ENCODE measurements at places on chromosomes 16 and 17.

GRCh38 chr17:35241520-35241919 lies 1.4 kb upstream of the SLFN5 start:
- DNase-seq: peak; percentile 14

- DNase-seq: no peak
These were observed 12.1 kb upstream of the EDC4 start for GRCh38 chr16:67860589-67861398.

- no peak for DNase-seq
These were observed 38.0 kb upstream of the FOXF1 start for GRCh38 chr16:86472366-86472765.

GRCh38 chr16:9706217-9706836 lies 475.9 kb downstream of the GRIN2A start:
- no peak for DNase-seq

DNA sequence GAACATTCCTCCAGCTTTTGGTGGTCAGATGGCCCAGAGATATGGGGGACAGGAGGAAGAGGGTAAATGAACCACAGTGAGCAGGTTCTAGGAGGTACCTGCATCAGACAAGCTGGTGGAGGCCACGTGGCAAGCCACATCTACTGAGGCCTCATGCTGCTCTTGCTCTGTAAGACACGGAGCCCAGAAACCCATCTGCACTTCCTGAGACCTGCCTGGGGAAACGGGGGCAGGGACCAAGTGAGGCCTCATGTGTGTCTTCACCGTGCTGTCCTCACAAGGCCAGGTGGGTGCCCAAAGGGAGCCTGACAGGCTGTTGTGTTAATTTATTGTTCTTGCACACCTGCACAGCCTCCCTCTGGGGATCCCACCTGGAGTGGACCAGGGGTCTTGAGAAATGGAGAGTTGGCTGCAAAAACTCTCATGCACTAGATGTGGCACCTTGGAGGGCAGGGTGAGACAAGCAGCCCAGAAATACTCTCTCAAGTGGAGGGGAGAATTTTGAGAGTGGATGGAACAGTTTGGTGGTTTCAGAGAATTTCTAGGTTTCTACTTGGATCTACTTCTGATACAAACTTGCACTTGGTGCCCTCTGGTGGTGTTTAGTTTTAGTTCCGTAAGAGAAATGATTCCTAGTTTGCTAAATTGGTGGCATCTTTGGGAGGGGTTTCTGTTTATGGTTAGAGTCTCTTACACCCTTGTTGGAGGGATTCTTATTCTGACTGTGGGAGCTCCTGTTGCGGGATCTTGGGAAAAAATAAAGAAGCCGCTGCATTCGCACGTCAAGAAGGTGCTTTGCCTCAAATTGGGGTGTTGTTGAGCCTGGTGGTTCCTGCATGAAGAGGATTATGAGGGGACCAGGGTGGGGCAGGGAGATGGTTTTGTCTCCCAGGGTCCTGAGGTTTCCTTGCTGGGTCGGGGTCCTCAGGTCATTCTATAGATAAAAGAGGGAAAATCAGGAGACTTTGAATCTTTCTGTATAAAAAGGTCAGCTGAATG lies 47.5 kb downstream of the SLC6A2 start:
- DNase-seq: no peak

DNA sequence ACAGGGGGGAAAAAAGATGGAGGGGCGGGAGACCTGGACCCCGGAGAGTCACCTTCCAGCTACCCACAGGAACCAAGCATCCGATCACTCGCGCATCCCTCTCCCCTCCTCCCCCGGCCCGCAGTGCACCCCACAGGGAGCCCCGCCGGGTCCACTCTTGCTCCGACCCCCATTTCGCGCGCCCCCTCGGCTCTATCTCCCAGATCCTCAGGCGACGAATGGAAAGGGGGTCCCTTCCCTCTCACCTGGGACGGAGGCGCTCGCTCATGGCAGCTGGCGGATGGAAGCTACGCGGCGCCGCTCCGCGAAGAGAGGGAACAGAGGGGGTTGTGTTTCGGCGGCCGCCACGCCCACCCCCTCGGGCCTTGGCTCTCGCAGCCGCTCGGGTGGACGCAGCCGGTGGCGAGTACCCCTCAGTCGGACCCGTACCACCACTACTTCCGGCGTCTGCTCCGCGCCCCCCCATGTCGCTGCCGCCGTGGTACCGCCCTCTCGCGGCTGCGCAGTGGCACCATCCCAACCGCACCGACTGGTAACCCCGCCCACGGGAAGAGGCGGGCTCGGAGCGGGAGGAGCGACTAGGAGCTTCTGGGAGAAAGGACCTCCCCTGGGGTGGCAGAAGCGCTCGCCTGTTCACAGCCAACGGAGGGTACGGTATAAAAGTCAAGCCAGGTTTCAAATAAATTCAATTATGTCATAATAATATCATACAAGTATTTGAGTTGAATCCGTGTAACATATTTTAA lies 29.7 kb downstream of the CPSF4L start:
- DNase-seq: peak; percentile 97

GRCh38 chr16:65123396-65124211 lies 1.7 kb upstream of the CDH11 start:
- DNase-seq: no peak

DNA sequence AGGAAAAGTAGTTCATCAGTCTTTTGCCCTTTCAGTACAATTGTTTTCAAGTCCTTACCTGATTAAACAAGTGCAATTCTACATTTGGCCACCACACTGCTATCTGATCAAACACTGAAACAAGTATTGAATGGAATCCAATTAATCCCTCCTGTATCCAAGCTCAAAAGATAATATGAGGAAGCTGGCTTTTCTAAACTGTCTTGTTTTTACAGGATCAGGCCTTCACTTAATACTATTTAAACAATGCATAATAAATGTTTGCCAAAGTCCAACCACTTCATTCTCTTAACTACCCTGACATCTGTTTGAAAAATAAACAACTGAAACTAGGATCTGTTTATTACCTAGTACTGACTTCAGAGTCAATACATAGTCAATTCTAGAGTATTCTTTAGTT lies 131.6 kb downstream of the MRTFB start:
- DNase-seq: no peak

DNA sequence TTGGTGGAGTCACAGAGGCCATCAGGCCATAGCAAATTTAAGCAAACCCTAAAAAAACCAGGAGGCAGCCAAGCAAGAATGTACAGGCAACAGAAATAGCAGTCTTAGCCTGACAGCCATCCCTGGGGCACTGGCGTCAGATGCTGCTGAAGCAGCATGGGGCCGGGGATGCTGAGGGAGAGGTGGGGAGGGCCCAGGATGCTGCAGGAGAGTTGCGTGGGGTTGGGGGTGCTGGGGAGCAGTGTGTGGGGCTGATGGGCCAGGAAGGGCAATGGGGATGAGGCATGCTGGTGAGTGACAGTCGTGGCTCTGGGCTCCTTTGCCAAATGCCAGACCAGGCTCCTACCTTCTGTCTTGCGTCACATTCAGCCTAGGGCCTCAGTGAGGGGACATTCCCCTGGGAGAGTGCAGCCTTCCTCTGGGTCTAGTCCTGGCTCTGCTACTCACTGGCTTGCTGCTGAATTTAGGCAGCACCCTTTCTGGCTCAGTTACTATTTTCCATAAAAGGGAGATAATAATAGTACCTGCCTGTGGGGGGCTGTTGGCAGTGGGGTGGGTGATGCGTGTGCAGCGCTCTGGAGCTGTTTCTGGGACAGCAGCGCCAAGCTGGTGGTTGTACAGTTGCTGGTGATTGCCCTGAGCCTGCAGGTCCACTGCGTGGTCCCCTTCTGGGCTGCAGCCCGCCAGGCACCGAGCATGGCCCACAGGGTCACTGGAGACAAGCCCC lies 88.1 kb downstream of the AMFR start:
- DNase-seq: no peak

DNA sequence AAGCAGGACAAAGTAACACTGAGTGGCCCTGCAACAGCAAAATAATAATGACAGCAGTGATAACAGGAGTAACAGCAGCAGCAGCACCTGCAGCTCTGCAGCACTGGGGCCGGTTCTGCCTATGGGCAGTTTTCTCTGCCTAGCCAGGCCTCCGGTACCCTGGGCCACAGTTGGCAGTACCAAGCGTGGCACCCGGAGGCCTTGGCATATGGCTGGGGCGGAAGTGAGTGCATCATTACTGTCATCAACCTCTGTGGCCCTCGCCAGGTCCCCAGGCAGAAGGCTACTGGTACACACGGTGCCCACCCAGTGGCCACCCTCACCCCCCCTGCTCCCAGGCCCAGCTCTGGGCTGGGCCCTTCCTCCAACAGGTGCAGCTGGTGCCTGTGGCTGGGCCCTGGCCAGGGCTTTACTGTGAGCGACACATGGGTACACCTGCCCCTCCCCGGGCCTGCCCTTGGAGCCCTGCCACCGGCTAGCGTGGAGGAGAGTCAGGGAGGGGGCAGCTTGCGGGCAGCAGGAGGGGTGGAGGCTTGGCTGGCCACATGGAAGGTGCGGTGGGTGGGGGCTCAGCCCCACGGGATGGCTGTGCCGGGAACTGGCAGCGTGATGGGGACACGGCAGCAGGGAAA lies 3.0 kb downstream of the KCNJ12 start:
- DNase-seq: no peak

DNA sequence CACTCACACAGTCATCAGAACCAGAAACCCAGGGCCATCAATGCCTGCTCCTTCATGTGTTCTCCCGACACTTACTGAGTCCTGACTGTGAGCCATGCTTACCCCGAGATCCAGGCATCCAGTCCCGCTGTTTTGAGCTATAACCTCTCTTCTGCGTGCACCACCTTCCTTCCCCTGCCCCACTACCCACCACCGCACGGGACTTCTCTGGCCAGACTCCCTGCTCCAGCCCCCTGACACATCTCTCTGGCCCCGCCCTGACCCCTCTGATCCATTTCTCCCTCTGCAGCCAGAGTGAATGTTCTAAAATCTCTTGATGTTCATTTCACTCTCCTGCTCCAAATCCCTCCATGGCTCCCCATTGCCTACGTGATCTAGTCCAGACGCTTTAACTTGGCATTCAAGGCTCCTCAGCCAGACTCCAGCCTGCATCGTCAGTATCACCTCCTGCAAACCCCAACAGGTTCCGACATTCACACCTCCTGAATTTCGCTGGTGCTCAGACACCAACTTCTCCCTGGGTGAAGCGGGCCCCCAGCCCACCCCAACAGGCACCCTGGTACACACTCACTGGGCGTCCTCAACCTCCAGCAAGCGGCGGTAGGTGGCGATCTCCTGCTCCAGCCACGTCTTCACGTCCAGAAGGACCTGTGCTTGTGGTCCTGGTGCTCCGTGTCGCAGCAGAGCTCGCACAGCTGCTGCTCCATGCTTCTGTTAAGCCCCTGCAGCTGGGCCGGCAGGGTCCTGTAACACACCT lies 3.1 kb upstream of the KRT17 start:
- DNase-seq: no peak

- no peak for DNase-seq
These were observed 2.3 kb downstream of the SLFN5 start for GRCh38 chr17:35245196-35245486.

- DNase-seq: no peak
These were observed 11.5 kb downstream of the CDH16 start for GRCh38 chr16:66906916-66907836.

GRCh38 chr16:29910819-29911675 lies 10.8 kb downstream of the ASPHD1 start:
- no peak for DNase-seq

DNA sequence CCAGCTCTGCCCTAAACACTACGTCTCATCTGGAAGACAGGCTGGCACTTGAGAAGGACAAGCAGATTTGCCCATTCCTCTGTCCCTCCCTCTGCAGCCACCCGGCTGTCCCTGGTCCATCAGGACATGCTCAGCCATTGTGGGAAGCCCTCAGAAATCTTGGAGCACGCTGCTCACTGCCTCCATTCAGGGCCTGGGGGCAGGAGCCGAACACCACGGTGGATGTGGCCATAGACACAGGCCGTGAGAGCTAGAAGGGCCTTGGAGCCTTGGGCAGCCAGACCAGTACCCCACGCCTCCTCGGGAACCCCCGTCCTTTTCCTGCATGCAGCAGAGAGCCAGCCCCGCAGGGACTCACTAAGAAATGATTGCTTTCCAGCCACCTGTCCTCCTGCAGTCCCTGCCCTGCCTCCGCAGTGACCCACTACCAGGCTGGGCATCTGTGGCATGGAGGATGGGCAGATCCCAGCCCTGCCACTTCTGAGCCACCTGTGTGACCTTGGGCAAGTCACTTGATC lies 3.4 kb downstream of the DOC2A start:
- DNase-seq: no peak

DNA sequence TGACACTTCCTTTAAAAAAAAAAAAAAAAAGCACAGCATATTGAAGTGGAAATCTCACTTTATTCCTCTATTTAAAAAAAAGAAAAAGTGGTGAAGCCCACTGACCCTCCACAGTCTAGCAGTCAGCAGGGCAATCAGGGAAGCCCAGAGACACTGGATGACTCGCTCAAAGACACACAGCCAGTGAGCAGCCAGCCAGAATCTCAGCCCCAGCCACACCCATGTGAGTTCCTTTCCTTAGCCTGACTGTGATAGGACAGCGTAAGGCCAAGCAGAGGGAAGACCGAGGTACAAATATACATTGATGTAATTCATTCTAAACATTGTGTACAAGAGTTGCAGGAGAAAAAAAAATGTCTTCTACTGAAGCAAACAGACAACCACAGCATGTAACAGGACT lies 22.5 kb downstream of the XPO6 start:
- no peak for DNase-seq

DNA sequence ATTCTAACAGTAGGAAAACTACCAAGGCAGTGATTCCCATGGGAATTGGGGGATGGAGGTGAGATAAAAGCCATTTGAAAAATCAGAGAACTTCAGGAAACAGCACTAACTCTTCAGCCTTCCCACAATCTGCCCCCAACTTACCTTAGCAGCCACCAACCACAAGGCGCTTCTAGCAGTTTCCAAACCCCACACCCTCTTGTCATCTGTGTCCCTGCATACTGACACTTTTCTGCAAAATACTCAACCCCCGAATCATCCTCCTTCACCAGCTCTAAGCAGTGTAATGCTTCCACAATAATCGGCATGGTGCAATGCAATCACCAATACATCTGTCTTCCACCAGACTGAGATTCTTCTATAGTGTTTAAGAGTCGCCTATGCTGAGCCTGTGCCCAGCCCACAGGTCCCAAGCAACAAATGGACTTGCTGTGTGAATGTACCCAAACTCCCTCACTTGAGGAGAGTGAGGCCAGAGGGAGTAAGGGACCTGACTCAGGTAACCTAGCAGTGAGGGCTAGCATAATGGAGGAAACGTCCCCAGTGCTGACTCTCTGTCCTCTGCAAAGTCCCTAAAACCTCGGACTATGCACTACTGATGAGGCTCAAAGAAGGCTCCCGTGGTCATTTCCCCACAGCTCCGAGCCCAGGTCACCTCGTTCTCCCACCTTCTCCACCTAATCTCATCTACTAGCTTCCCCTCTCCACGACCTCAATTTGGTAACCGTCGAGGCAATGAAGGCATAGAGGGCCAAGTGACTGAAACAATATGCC lies 943 bp downstream of the DYNC1LI2 start:
- DNase-seq: no peak

DNA sequence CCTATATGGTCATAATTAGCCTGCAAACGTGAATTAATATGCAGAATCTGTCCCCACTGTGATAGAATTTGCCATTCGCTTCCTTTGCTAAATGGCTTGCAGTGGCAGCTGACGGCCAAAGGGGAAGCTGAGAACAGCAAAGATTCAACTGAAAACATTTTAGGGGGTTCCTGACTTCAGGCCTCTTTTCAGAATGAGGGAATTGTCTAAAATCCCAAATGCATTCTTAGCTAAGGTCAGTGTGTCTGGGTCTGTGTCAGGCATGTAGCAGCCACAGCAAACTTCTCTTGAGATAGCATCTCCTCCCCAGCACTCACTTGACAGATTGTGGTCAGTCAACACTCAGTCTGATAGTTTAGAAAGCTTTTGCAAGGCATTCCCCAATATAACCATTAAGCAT lies 701.1 kb downstream of the WWOX start:
- DNase-seq: no peak

- DNase-seq: no peak
These were observed 23.9 kb downstream of the TRPV3 start for GRCh38 chr17:3533752-3534151.
